Omental fat pad (tissue), 4 donors: ENCODE measurements at places on chromosomes 7 and 10. TPM values are rescaled to one million over a fixed set of nuclear protein-coding genes. Genes with fewer than 3 reads are reported as not detected.

GRCh38 chr10:97889461-97890265 lies 40.0 kb downstream of the GOLGA7B start:
- DNase-seq, result no peak

- no peak for DNase-seq
Observed at GRCh38 chr10:51297438-51297837, 223.2 kb downstream of the PRKG1 start.

DNA sequence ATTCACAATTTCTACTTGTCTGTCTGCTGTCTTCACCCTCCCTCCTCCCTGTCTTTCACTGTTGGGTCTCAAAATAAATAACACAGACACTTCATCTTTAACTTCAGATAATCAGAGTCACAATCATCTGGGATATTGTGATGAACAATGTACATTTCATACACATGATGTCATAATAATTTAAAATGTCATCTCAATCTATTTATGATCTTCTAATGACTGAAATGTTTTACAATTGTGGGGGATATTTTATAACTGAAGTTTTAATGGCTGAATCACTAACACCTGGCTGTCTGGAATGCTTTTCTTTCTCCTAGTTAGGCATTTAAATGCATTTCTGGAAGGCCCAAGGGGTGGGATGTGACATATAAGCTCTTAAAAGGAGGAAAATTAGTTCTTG lies 859.8 kb downstream of the LRMDA start:
- no peak for DNase-seq

DNA sequence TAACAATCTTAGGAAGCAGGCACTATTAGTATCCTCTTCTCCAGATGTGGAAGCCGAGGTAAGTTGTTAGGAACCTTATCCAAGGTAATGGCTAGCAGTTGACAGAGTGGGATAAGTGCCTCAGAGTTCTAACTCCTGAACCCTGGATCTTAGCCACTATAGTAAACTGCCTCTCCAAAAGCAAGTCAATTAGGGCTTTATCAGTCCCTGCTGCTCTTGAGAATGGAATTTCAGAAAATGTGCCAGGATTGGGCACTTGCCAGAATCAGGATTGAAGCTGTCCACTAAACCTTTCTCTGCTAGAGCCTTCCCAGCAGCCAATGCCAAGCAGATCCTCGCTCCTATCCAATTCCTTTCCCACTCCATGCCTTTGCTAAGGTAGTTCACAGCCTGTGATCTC lies 777.5 kb upstream of the POM121L12 start:
- DNase-seq, result no peak

DNA sequence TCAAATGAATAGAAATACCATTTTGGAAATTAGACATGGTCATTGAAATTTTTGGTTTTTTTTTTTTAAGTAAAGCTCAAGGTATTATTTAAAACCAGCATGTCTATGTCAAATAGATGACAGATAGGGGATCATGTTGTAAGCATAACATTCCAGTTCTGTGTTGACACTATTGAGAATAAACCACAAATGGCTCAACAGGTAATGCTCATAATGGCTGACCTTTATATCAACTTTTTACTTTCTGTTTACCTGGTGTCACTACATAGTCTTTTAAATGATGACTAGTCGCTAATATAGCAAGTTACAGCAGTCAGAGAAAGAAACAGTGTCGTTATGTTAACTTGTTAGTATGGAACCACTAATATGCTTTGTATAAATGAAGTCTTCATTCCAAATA lies 616.0 kb downstream of the GATA3 start:
- no peak for DNase-seq

DNA sequence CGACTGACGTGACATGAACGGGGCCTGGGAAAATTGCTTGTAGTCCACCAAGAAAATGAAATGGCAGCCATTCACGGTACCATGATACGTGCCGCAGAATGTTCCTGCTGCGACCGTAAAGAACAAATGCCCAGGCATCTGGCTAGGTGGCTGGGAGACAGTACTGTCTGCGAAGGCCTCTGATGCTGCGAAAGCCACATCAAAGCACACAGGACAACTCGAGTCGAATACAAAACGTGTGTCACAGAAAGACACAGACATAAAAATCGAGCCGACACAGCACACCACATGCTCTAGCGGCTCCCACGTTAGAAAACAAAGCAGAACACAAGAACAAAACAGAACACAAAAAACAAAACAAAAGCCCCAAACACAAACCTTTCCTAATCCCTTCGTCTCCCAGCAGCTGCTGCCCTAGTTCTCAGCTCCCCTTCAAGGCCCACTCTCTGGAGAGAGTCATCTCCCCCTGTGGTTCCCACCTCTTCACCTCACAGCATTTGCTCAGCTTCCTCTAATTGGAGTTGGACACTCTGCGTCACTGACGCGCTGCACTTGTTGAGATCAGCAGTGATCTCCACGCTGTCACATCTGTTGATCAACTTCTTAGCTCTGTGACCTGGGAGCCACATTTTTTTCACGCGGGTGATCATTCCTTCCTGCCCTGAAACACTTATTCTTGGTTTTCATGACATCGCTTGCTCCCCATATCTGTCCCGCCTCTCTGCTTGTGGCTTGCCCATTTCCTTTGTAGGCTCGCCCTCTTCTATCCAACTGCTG lies 112.2 kb downstream of the CLEC2L start:
- no peak for DNase-seq

DNA sequence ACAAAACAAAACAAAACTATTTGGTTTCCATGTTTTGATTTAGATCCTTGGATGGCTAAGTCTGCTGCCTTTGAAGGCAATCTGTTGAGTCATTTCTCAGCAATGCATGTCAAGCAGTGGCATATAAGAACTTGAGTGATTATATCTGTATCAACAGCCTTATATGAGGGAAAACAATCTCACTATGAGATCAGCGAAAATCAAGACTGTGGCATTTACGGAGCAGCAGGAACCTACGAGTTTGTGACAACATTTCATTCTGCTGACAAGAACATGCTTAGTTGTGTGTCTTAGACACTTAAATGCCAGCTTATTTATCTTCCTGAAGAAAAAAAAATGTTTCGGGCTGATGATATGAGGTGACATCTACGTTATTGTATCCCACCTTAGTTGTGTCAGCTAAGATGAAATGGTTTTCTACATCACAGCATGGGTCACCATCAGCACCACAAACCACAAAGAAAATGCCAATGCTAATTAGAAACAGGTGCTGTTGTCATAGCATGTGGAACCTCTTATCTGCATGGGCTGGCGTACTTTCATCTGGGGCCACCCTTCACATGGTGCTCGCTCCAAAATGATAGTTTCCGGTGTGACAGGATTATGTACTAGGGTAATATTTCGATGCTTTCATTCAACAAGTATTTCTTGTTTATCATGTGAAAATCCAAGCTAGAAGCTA lies 1085.5 kb downstream of the SORCS1 start:
- no peak for DNase-seq

DNA sequence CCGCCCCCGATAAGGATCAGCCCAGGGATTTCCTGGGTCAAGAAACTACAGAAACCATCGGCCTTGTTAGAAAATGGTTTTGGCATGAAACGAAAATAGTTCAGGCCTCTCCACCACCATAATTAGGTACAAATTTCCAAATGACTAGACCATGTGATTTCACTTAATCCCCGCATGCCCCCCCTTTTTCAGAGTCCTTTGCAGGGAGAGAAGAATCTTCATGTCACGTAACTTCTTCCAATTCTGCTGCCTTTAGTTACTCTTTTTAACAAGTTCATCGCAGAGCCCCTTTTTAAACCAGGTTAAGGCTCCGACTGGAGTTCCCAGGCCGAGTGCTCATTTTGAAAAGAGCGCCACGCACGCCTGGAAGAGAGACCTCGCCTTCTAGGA lies 3.4 kb downstream of the PDGFA start:
- no peak for DNase-seq

- no peak for DNase-seq
Observed at GRCh38 chr10:12670004-12670403, 320.7 kb downstream of the CAMK1D start.

DNA sequence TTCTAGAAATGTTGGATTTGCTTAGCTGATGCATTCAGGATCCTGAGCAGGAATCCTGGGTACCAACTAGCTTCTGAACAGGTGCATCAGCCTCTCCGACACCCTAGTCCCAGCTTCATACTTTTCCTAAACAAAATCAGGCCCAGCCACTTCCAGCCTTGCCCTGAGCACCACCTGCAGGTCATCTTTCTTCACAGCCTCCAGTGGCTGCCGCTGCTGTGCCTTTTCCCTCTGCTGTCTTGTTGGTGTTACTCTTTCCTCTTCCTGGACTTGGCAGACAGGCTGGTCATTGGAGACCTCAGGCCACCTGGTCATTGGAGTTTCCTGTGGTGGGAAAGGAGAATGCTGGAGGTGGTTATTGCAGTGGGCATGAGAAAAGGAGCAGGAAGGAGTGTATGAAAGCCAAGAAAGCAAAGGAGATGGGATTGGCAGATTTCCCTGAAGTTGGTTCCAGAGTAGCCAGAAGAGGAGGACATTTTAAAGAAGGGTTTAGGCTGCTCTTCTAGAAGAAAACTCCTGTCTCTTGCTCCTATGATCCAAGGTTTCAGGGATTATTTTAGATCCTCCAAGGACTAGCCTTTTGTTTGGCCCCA lies 48.2 kb upstream of the NFKB2 start:
- DNase-seq, result no peak

DNA sequence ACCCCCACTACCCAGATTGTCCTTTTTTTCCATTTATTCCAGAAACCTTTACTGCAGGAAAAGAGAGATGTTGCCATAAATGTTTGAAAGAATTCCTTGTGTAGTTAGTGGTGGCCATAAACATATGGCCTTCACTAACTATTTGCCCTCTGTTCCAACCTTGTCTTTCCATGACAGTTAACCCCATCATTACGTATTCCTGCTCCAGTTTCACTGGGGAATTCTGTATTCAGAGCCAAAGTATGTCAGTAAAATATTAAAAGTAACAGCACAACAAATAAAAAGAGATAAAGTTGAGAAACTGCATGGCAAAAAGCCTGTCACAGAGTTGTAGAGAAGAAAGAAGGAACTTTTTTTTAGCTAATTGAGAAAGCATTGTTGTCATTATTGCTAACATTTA lies 261.3 kb downstream of the BICC1 start:
- no peak for DNase-seq

- DNase-seq, result no peak
Observed at GRCh38 chr10:105062951-105063350, 421.9 kb downstream of the SORCS3 start.

- DNase-seq, result no peak
Observed at GRCh38 chr10:124963866-124964720, 22.2 kb downstream of the ZRANB1 start.

- no peak for DNase-seq
Observed at GRCh38 chr7:28086198-28086597, 94.4 kb downstream of the JAZF1 start.

GRCh38 chr7:156620291-156620675 lies 20.3 kb upstream of the RNF32 start:
- no peak for DNase-seq

GRCh38 chr10:591646-592045 lies 97.8 kb downstream of the DIP2C start:
- no peak for DNase-seq

GRCh38 chr10:16746856-16747255 lies 70.4 kb downstream of the RSU1 start:
- DNase-seq, result no peak

- no peak for DNase-seq
Observed at GRCh38 chr7:108135446-108136190, 5.5 kb upstream of the LAMB4 start.

- DNase-seq, result no peak
Observed at GRCh38 chr7:123096976-123097375, 101.5 kb upstream of the TAS2R16 start.

GRCh38 chr7:148397551-148397950 lies 193.0 kb upstream of the C7orf33 start:
- no peak for DNase-seq

DNA sequence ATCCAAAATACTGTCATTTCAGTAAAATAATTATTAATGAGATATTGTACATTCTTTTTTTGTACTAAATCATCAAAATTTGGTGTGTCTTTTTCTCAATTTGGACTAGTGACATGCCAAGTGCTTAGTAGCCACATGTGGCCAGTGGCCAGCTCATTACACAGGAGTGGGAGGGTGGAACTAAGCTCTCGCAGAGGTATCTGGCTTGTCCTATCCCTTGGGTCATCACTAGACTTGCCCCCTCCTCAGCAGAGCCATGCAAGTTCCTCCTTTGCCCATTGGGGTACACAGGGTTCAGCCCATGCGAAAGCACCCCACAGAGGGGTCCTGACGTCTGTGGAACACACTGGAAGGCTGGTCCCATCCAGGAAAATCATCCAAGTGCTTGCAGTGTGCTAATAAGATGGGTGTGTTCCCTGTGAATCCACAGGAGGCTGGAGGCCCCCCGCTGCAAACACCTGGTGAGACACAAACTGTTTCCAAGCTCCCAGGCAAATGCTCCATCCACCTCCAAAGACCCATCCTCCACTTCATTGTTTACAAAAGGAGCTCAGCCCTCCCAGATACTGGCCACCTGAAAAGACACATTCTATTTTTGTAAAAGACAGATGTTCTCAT lies 1.3 kb downstream of the ARHGAP22 start:
- no peak for DNase-seq

GRCh38 chr10:83153714-83154113 lies 985.6 kb upstream of the GHITM start:
- DNase-seq, result no peak

DNA sequence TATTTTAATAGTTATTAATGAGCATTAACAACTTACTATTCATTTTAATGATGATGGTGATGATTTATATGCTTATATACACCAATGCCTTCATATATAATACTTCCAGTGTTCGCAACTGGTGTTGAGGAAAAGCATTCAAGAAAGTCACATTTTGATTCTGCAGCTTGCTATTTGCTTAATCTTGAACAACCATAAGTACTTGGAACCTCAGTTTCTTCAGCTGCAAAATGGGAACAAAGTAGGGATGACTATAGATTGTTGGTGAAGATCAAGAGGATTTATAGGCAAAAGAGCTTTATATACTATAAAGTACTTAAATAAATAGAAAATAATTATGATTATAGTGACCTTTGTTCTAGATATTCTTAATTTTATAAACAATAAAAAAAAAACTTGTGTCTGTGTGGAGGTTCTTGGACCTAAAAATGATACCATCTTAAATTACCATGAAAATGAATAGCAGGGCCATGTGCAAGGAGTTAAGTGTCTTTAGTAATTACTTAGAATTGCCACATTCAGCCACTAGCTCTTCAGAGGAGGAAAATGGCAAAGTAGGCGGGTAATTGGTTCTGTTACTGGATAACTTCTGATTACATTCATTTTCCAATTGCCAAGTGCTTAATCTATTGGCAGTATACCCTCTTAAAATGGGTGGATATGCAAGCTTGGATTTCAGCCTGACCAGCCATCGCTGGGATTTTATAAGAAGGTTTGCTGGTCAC lies 4.5 kb downstream of the ARID5B start:
- DNase-seq, result no peak

GRCh38 chr10:110525349-110526260 lies 27.9 kb downstream of the DUSP5 start:
- no peak for DNase-seq

PAX4 gene
- total RNA-seq, result not detected

KAT6B gene
- 32.2 TPM for total RNA-seq

MCM10 gene
- 7.6 TPM for total RNA-seq

CLRN3 gene
- not detected for total RNA-seq

TMEM196 gene
- total RNA-seq, result not detected

MAGI2 gene
- 11.4 TPM for total RNA-seq

PDAP1 gene
- total RNA-seq, result 70.2 TPM

CRYGN gene
- not detected for total RNA-seq

NUTM2B gene
- total RNA-seq, result 0.19 TPM
